ENCODE measurements at places on chromosomes 13 and 19. TPM values are rescaled to one million over a fixed set of nuclear protein-coding genes. Genes with fewer than 3 reads are reported as not detected.

IL4I1 gene
- not detected for total RNA-seq

USHBP1 gene
- not detected for total RNA-seq

BTBD2 gene
- total RNA-seq: 37.6 TPM

DACT3 gene
- total RNA-seq: 0.78 TPM

CXCL17 gene
- not detected for total RNA-seq

SHISA2 gene
- not detected for total RNA-seq

Measured in H4 (cell line).